Hematopoietic multipotent progenitor cell treated with erythropoietin and hydrocortisone succinate and interleukin-3 and kit ligand, for 4 days (in vitro differentiated cells): ENCODE measurements at places on chromosomes 3 and 15.
A peak's percentile ranks its signal among the peaks of the same experiment; 100 is the strongest.

DNA sequence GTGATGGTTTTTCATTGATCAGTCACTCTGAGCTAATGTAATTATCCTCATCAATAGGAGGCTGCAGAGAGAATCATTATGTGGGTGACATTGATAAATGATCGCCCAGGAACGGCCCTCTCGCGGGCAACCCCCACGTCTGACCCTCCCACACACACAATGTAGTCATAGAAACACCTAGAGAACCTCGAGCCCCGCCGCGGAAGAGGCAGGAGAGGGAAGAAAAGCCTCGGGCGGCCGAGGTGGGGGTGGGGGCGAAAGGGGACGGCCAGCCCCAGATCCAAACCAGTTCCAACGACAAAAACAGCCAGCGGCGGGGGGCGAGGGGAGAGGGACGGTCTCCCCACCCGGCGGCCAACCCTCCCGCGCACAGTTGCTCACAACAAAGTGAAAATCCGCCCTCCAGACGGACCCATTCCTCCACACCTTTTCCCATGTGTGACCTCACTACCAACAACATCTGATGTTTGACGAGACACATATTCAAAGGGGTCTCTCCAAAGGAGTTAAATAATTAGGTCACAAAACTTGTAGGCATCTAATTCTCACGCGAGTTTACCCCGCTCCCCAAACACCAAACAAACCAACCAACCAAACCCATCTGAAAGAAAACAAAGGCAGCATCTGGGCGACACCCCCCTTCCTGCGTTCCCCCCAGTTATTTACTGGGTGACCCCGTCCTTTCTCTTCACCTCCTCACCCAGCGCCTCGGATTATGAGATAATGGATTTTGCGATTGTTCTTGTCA, 213.0 kb downstream of the MEIS2 start:
- no peak for DNase-seq

- peak; percentile 63 for DNase-seq
These were observed 34.6 kb downstream of the MCTP2 start for GRCh38 chr15:94265982-94266381.

GRCh38 chr3:166582236-166582635, 745.0 kb upstream of the BCHE start:
- no peak for DNase-seq

- peak; percentile 93 for DNase-seq
These were observed 452.8 kb downstream of the FOXP1 start for GRCh38 chr3:71130471-71131374.

GRCh38 chr3:168548719-168549118, 453.0 kb upstream of the GOLIM4 start:
- DNase-seq = no peak
